CD4-positive, alpha-beta T cell treated with Interleukin-17A for 1 hour (primary cell): ENCODE measurements at places on chromosomes 7 and 10.

- no peak for DNase-seq
Observed at GRCh38 chr10:124142006-124142739, 48.8 kb upstream of the CHST15 start.

DNA sequence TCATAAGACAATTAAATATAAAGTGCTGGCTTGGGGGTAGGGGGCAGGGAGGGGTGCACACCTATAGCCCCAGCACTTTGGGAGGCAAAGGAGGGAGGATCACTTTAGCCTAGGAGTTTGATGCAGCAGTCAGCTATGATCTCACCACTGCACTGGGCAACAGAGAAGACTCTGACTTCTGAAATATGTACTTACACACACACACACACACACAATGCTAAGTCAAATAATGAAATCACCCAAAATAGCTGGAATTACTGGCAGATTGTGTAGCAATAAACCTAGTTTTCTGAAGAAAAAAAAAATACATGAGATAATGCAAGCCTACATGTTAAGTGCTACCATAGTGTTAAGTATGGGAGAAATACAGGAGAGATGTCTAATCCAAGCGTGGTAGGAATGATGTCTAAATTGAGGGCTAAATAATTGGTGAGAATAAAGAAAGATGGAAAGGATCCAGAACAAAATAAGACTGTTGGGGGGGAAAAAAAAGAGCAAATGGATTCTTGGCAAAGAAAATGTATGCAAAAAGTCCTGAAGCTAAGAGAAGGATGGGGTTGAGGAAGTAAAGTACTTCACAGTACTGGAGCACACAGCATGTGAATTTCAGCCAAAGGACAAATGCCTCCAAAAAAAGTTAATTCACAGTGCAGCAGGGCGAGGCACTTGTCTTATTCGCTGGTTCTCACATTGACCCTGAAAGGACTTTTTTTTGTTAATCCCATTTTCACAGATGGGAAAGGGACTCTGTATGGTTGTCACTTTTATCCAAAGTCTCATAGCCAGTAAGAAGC lies 73.9 kb downstream of the IGF2BP3 start:
- no peak for DNase-seq

- no peak for DNase-seq
Observed at GRCh38 chr10:21820952-21821351, 182.6 kb downstream of the DNAJC1 start.

DNA sequence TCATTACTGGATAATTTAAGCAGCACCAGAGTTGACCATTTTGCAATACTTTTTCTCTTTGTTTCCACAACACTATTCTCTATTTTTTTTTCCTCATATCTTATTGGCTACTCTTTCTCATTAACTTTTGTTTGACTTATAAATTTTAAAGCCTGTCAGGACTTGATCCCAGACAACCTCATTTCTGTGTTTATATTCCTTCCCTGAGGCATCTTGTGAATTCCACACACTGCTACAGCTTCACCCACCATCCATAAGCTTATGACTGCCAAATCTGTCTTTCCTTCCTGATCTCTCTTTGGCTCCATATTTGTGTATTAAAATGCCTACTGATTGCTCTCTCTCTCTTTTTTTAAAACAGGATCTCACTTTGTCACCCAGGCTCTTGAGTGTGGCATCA lies 124.6 kb upstream of the MBL2 start:
- no peak for DNase-seq

GRCh38 chr10:103858360-103858759 lies 3.0 kb upstream of the SH3PXD2A start:
- no peak for DNase-seq
